IMR-90 (cell line): ENCODE measurements at places on chromosomes 2 and 18. TPM values are rescaled to one million over a fixed set of nuclear protein-coding genes. Genes with fewer than 3 reads are reported as not detected.

The LOXHD1 gene
- polyA plus RNA-seq, result not detected in 2 replicates

The KYNU gene
- 0.53 and 0.75 TPM in 2 replicates for polyA plus RNA-seq

The UGGT1 gene
- polyA plus RNA-seq, result 23.0 and 26.1 TPM in 2 replicates

The TBR1 gene
- polyA plus RNA-seq, result 0.06 TPM in 1 of 2 replicates, not detected in the other

The PPP1R1C gene
- polyA plus RNA-seq, result 0.10 and 0.34 TPM in 2 replicates

The BOLL gene
- not detected in 2 replicates for polyA plus RNA-seq

The DPP10 gene
- polyA plus RNA-seq, result not detected in 2 replicates

The PUS10 gene
- 3.4 and 4.4 TPM in 2 replicates for polyA plus RNA-seq

The C2orf80 gene
- polyA plus RNA-seq, result not detected in 2 replicates

DNA sequence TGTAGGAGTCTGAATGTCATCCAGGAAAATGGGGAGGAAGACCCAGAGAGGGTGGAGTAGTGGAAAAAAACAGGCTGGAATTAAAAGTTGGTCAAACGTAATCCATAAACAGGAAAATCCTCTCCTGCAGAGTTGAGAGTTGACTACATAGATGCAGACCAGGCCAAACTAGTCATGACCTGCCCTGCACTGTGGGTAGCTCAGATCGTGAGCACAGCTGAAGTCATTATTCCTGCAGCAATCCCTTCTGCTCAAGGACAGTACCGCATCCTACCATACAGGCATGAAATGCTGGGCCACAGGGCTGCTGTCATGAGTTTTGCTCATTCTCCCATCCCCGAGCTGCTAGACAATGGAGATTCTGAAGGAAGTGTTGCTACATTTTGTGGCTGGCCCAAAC lies 352.2 kb downstream of the EN1 start:
- DNase-seq, result no peak

DNA sequence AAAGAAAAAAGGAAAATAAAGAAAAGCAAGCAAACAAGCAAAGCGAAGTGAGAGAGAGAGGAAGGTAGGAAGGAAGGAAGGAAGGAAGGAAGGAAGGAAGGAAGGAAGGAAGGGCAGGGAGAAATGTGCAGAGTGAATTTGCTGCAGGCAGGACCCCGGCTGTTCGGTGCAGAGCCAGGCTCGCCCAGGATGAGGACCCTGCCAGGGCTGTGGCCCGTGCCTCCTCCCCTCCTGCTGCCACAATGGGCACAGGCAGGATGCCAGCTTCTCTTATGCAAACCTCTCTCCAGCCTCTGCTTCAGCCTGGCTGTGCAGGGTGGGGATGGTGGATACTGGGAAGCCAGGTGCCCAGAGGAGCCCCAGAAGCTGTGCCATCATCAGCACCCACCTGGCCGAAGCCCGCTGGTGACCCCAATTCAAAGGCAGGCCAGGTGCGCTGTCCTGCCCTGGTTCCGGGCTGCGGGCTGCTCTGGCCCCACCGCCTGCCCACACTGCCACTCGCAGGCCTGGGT lies 3.2 kb downstream of the GPR17 start:
- no peak for DNase-seq

- DNase-seq, result no peak
Measured at GRCh38 chr2:8714283-8714682, 32.4 kb downstream of the ID2 start.

GRCh38 chr18:22698711-22699110 lies 234.4 kb upstream of the RBBP8 start:
- DNase-seq, result no peak

- no peak for DNase-seq
Measured at GRCh38 chr2:114537777-114538176, 95.3 kb downstream of the DPP10 start.

GRCh38 chr2:1584691-1585485 lies 159.4 kb downstream of the PXDN start:
- no peak for DNase-seq

- no peak for DNase-seq
Measured at GRCh38 chr18:37967261-37967660, 401.7 kb upstream of the CELF4 start.

DNA sequence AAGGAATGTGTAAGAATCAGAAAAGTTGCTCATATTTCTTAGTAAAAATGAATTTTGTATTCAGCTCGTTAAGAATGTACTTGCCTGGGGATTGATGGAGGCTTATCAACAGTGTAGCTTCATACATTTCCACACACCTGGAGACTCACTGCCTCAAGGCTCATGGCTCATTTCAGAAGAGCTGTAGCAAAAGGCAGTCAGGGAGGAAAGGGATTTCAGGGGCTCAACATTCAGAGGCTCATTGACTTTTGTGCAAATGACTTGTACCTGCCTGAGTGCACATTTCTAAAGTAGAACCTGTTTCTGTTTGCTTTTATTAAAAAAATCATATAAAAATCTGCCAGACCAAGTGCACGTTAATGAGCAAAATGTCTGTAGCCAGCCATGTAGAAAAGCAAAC lies 304.4 kb downstream of the KCNS3 start:
- DNase-seq, result no peak

GRCh38 chr2:217365656-217366055 lies 505.8 kb upstream of the TNP1 start:
- no peak for DNase-seq

DNA sequence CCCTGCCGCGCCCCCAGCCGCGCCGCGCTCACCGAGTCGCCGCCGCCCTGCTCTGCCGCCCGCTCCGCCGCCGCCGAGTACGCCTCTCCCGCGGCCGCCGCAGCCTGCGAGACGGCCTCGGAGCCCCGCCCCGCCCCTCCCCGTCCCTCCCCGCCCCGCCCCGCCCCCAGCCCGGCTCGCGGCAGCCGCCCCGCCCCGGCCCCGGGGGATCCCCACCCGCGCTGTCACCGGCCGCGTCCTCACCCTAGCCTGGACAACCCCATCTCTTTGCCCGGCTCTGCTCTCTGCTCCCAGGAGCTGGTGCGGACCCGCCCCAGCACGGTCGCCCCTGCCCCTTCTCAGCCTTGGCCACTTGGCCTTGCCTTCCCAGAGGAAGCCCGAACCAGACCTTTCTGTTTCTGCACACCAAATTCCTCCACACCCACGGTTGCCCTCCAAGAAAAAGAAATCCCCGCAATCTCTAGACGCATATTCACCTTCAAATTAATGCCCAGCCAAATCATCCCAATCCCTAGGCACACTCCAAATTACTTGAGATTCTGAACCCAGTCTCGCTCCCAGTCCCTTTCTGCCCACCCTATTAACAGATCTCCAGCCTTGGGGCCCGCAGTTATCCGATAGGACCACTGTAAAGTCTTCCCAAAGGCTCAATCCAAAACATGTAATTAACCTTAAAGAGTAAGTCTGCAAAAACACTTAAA lies at the start of gene CYRIA:
Gene CYRIA (minus strand): TSS at position 87 of the 701 bp plus-strand sequence. CDS start 77,715 bp downstream, outside the sequence.
- DNase-seq, result no peak

GRCh38 chr2:177535958-177536504 lies 143.5 kb downstream of the AGPS start:
- DNase-seq, result no peak

- no peak for DNase-seq
Measured at GRCh38 chr2:238378230-238379095, 48.3 kb upstream of the ASB1 start.

- peak; percentile 31 for DNase-seq
Measured at GRCh38 chr2:203451011-203451410, 84.1 kb downstream of the RAPH1 start.

- DNase-seq, result no peak
Measured at GRCh38 chr2:178264211-178264610, 69.9 kb downstream of the OSBPL6 start.

- DNase-seq, result no peak
Measured at GRCh38 chr2:178521304-178522150, 41.3 kb downstream of the PLEKHA3 start.

GRCh38 chr2:177147093-177147694 lies 65.4 kb upstream of the HNRNPA3 start:
- DNase-seq, result peak; percentile 58

- no peak for DNase-seq
Measured at GRCh38 chr2:54058449-54058848, 57.0 kb upstream of the ACYP2 start.

GRCh38 chr2:147181351-147182029 lies 663.3 kb upstream of the ACVR2A start:
- no peak for DNase-seq

DNA sequence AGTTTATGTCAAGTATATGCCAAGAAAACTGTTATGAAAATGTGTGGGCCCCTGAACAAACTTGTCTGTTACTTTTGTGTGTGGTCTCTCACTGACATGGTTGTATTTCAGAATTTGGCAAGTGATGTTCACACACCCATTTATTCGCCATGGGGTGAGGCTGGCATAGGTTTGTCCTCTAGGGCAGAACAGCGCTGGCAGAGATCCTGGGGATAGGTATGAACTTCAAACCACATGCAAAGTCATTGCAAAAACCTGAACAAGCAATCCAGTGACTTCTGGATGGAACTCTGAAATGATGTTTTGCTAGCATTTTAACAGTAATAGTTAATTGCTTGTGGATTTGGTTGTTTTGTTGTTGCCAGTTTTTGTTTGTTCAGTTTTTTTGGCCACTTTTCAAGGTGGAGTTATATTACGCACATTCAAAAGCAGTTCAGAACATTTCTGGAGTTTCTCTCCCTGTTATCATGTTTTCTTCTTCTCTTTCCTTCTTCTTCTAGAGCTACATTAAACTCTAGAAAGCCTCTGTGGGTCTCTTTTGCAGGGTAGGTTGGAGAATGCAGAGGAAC lies 78.5 kb downstream of the MDH1 start:
- DNase-seq, result no peak
